ENCODE measurements at places on chromosomes 5 and 9.

DNA sequence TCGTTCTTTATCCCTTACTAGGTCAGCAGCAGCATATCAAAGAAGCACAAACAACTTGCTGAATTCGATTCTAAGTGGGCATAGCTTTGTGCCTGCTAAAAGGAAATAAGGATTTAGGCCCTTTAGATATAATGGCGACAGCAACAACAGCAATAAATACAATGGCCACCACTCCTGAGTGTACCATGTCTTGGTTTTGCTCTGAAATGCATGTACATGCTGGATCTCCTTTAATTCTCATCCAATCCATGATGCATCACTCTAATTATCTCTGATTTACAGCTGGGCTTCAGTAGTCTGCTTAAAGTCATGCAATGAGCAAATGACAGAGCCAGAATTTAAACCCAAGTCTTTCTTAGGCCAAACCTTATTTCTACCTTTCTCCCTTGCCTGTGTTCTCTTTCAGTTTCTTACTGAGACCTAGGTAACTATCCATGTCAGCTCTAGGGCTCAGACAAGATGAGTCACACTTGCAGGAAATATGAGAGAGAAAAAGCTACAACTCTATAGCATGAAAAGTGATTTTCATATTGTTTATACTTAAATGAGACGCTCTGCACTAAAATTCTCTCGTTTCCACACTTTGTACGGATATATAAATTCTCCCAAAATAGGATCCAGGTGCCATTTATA, 111.8 kb downstream of the HMHB1 start:
- no peak for DNase-seq

DNA sequence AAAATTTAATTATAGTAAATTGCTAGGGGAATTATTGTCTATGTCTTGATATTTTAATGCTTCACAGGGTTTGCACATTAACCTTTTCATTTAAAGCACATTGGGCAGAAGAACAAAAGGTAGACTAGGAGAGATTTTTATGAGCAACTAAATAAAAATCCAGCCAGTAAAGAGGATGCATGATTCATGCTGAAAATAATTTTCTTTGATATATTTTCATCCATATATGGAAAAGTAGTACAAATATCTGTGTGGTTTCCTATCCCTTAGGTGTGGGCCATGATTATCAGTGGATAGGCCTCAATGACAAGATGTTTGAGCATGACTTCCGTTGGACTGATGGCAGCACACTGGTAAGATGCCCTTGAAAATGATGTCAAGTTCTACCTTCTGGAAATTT, 83.1 kb downstream of the VCAN start:
- no peak for DNase-seq

- DNase-seq = no peak
Measured at GRCh38 chr5:107090506-107090905, 580.2 kb downstream of the EFNA5 start.

DNA sequence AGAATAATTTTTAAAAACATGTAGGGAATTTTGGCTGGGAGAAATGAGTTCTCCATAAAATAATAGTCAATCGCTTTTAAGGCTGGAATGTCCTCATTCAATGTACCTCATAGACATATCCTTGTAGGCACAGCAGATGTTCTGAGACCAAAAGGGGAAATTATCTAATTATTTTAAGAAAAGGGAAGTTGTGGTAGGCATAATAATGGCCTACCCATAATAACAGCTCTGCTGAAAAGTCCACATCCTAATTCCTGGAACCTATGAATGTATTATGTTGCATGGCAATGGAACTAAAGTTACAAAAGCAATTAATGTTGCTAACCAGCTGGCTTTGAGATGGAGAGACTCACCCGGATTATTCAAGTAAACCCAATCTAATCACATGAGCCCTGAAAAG, 216.1 kb downstream of the TRIM36 start:
- no peak for DNase-seq

GRCh38 chr9:105483618-105484017, 35.8 kb downstream of the FSD1L start:
- no peak for DNase-seq
